Hepatocyte (in vitro differentiated cells): ENCODE measurements at places on chromosomes 7 and 10. TPM values are rescaled to one million over a fixed set of nuclear protein-coding genes. Genes with fewer than 3 reads are reported as not detected.

HKDC1 gene
- polyA plus RNA-seq = 19.5 and 23.6 TPM in 2 replicates

MYOZ1 gene
- 0.44 and 1.3 TPM in 2 replicates for polyA plus RNA-seq

ATG9B gene
- polyA plus RNA-seq = 2.4 and 13.2 TPM in 2 replicates

DNA sequence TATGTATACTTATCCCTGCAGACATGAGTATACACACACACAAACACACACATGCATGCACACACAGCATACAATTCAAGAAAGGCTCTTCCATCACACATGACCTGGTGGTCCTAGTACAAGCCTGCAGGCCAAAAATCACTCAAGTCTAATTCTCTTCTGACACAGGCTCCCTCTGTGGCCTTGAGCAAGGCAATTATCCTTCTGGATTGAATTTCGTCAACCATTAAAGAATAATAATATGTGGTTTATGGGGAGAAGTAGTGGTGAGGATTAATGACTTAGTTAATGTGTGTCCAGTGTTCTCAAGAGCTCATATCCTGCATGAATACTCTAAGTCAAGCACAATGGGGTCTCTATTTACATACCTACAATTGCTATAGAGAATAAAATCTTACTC is 161.8 kb upstream of the KIAA1217 start:
- no peak overlapping the region for H3K4me3 ChIP-seq
- no peak for DNase-seq
- no peaks in the 10 kb centered on the region for H3K36me3 ChIP-seq
- no peak overlapping the region for H3K27ac ChIP-seq

DNA sequence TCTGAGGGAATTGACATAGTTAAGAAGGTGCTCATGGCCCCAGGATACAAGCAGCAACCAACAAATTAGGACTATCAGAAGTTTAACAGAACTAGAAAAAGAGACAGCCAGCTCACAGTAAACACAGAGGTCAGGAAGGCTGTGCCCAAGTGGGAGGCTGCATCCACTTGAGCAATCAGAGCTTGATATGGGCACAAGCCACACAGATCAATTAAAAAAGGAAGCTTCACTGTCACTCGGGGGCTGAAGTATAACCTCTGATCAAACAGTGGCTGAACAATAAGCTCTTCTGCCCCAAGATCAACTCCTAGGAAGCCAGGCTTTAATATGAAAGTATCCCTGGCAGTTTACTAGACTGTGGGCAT is 40.0 kb downstream of the ZNF438 start:
- H3K4me1 ChIP-seq = no peaks in the 10 kb centered on the region
- H3K27ac ChIP-seq = no peak overlapping the region
- H3K27me3 ChIP-seq = no peaks in the 10 kb centered on the region
- no peak overlapping the region for H3K4me3 ChIP-seq
- DNase-seq = no peak

- peak; percentile 60 for DNase-seq
- H3K27me3 ChIP-seq = no peaks in the 10 kb centered on the region
- no peaks in the 10 kb centered on the region for H3K36me3 ChIP-seq
- H3K27ac ChIP-seq = peak overlapping the region; percentile 78
- no peak overlapping the region for H3K4me3 ChIP-seq
- peaks cover 4% of the 10 kb centered on the region for H3K4me1 ChIP-seq
These were observed 284.4 kb upstream of the IGFBP3 start for GRCh38 chr7:46205478-46205877.

- peaks cover 6% of the 10 kb centered on the region for H3K4me1 ChIP-seq
- H3K4me3 ChIP-seq = peak overlapping the region; percentile 95
- H3K36me3 ChIP-seq = no peaks in the 10 kb centered on the region
- no peaks in the 10 kb centered on the region for H3K27me3 ChIP-seq
- DNase-seq = peak; percentile 41
These were observed 459 bp downstream of the SUGCT start for GRCh38 chr7:40135317-40135610.

DNA sequence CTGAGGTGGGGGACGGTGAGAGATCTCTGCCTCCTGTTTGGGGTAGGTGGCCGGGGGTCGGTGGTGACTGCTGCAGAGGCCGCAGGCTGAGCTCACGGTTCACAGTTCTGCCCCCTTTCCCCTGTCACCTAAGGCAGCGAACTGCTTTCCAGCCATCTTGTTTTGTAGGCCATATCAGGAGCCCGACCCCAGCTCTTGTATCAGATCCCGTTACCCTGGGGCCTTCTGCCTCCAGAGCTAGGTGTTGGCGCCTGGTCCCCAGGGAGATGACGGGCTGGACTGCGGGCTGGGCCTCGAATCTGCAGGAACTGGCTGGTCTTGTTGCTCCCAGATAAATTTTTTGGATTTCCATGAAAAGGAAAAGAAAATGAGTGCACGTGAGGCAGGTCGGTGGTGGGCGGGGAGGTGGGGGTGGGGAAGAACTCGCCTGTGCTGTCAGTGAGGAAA is 183.0 kb downstream of the DNAJB6 start:
- no peak for DNase-seq
- no peaks in the 10 kb centered on the region for H3K27me3 ChIP-seq
- H3K36me3 ChIP-seq = no peaks in the 10 kb centered on the region
- H3K27ac ChIP-seq = no peak overlapping the region
- H3K4me3 ChIP-seq = no peak overlapping the region

- no peaks in the 10 kb centered on the region for H3K4me1 ChIP-seq
- no peak overlapping the region for H3K4me3 ChIP-seq
- no peak for DNase-seq
- H3K27ac ChIP-seq = no peak overlapping the region
These were observed 24.6 kb downstream of the RAMP3 start for GRCh38 chr7:45181991-45182855.

GRCh38 chr10:26854524-26854923 is 6.2 kb downstream of the ABI1 start:
- H3K4me1 ChIP-seq = peaks cover 30% of the 10 kb centered on the region
- no peaks in the 10 kb centered on the region for H3K27me3 ChIP-seq
- H3K4me3 ChIP-seq = no peak overlapping the region
- H3K27ac ChIP-seq = no peak overlapping the region
- no peak for DNase-seq
- no peaks in the 10 kb centered on the region for H3K36me3 ChIP-seq

DNA sequence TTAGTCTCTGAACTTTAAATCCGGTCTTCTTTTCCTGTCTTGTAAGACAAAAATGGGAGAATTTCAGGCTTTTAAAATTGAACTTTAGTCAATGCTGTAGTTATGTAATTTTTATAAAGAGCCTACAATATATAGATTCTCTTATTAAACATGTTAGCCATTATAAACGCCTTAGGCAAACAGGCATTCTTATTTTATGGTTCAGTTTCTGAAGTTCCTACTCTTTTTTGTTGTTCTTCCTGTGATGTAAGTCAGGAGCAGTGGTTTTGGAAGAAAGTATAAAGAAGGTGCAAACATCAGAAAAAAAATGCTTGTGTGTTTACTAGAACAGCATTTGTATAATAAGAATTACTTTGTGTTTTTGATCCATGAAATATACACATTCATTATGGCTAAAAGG is 41.6 kb downstream of the BICC1 start:
- no peak overlapping the region for H3K27ac ChIP-seq
- DNase-seq = no peak
- no peaks in the 10 kb centered on the region for H3K36me3 ChIP-seq
- peaks cover 4% of the 10 kb centered on the region for H3K4me1 ChIP-seq
- H3K4me3 ChIP-seq = no peak overlapping the region

DNA sequence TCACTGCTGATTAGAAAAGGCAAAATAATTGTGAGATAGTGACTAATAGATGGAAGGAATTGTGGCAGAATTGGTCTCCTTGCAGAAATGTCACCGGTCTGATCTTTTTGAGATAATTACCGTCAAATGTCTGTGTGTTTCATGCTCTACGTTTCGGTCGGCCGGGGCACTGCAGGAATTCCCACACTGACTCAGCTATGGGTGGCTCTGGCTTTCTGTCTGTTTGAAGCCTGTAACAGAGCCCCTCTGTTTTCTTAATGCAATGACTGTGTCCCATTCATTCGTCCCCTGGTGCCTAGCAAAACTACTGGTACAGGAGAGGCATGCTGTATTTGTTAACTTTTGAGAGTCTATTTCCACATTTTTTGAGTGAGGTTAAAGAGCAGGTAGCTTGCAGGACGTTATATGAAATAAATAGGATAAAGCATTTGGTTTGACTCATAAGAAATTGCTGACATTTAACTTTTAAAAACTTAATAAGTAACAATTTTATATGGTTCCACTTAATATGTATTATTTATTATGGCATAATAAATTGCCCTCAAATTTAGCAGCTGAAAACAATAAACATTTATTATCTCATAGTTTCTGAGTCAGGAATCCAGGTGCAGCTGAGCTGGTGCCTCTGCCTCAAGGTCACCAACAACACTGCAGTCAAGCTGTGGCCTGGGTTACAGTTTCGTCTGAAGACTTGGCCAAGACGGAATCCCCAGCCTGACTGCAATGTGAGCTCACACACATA is 53.3 kb upstream of the CTBP2 start:
- peak; percentile 32 for DNase-seq
- no peaks in the 10 kb centered on the region for H3K36me3 ChIP-seq
- H3K27ac ChIP-seq = peak overlapping the region; percentile 77
- H3K4me3 ChIP-seq = no peak overlapping the region

DNA sequence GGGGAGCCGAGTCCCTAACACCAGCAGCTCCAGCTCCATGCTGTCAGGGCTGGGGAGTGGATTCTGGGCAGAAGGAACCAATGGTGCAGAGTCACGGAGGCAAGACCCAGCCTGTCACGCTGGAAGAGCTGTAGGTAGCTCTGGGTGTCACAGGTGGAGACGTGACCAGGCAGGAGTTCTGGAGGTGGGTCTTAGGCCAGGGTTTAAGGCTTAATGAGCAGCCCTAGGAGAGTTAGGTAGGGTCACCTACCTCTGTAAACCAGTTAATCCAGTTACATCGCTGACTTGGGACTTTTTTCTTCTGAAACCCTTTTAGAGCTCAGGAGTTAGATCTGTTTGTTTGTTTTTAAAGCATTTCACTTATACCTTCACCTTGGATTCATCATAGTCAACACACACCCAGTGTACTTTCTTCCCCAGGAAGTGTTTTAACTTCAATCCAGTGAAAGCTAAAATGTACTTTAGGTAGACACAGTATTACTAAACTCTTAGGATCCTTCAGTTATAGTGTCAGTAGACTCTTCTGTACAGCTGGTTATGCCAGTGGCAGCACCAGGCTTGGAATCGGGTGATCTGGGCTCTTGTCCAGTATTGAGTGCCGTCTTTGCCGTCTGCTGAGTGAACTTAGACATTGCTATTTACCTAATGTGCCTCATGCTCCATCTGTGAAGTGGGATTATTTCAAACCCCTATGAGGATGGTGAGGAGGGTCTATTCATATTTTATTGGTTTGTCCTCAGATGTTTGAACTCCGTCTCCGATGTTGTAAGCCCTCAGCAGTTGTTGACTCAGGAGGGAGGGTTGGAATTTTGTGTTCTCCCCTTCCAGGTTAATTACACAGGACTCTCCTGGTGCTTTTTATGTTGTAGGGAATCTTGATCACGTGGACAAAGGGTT is 31.0 kb downstream of the TACR2 start:
- H3K4me1 ChIP-seq = peaks cover 13% of the 10 kb centered on the region
- no peak overlapping the region for H3K4me3 ChIP-seq
- peak overlapping the region; percentile 63 for H3K27ac ChIP-seq
- DNase-seq = no peak

DNA sequence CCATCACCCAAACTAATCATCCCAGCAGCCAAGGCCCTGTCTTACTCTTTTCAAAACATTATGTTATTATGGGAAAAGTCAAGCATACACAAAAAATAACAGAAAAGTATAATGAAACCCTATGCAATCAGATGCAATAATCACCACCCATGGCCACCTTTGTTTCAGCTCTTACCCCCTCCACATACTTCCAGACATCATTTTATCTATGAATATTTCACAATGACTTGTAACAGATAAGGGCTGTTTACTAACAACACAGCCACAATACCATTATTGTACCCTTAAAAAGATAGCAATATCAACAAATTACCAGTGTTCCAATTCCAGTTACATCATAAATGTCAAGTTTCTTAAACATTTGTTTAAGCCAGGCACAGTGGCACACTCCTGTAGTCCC is 35.2 kb downstream of the AIFM2 start:
- H3K36me3 ChIP-seq = no peaks in the 10 kb centered on the region
- DNase-seq = no peak
- H3K4me3 ChIP-seq = no peak overlapping the region
- peaks cover under 1% of the 10 kb centered on the region for H3K4me1 ChIP-seq
- no peak overlapping the region for H3K27ac ChIP-seq

DNA sequence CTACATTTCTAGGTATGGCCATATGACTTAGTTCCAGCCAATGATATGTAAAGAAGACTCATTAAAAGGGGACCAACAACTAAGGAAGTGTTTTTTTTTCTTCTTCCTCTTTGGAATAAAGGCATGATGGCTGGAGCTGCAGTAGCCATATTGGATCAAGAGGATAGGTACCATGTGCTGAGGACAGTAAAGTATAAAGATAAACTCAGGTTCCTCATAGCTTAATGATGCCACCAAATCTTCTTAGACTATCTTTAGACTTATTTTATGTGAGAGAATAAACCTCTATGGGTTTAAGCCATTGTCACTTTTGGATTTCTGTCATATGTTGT is 85.3 kb downstream of the ANLN start:
- H3K4me3 ChIP-seq = no peak overlapping the region
- DNase-seq = no peak
- H3K36me3 ChIP-seq = no peaks in the 10 kb centered on the region
- no peaks in the 10 kb centered on the region for H3K27me3 ChIP-seq
- no peak overlapping the region for H3K27ac ChIP-seq
- no peaks in the 10 kb centered on the region for H3K4me1 ChIP-seq

DNA sequence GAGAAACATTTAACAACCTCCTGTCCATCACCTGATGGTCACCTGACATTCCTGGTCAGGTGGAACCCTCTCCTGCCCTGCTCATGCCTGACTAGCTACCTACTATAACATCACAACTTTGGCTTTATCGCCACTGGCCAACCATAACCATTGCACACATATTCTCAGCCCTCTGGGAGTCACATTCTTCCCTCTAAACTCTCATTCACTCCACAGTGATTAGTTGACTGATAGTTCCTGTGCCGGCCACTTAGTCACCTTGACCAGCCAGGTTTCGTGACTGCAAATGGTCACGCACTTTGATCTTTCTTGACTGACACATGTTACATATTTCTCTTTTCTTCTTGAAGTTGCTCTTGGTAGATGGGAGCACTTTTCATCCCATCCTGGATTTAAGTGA is 50.1 kb downstream of the GNAI1 start:
- H3K4me1 ChIP-seq = peaks cover 6% of the 10 kb centered on the region
- no peak overlapping the region for H3K27ac ChIP-seq
